SK-N-DZ (cell line): ENCODE measurements at places on chromosomes 7 and 10.
A peak's percentile ranks its signal among the peaks of the same experiment; 100 is the strongest.

DNA sequence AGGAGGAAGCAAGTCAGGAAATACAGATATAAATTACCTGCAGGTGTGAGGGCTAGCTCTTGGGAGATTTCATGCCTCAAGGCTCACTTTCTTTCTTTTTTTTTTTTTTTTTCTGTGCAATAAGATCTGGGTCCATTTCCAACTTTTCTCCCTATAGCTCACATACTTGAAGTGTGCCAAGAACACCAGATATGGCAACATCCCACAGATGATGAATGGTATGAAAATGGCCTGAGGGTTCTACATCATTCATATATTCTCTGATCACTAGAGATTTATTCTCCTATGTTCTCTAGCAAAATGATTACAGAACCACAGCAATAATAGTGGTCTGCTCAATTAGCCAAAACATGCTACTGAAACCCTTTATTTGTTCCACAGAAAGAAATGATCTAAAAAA, 117.2 kb downstream of the LRRTM3 start:
- DNase-seq, result no peak

DNA sequence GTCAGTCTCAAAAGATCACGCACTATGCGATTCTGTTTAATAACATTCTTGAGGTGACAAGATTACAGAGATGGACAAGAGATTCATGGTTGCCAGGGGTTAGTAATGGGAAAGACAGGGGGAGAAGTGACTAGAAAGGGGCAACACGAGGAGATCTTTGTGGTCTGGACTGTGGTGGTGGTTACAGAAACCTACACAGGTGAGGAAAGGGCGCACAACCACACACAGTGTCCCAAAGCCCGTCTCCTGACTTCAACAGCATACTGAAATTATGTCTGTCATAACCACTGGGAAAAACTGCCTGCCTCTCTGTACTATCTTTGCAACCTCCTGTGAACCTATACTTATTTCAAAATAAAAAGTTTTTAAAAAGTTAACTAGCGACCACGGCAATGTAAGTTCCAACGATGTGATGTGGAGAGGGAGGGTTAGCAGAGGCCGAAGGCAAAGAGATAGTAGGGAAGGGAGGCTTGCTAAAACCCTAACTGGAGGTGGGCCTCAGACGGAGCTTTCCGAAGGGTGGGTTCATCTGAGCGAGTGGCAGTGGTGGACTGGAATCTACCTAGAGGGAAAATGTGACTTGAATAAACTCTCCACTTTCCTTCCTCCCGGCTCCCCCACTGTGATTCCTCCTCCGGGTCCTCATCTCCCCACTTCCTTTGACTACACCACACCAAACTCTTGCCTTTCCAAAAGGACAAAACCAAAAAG, 43.7 kb downstream of the GNA12 start:
- no peak for DNase-seq

DNA sequence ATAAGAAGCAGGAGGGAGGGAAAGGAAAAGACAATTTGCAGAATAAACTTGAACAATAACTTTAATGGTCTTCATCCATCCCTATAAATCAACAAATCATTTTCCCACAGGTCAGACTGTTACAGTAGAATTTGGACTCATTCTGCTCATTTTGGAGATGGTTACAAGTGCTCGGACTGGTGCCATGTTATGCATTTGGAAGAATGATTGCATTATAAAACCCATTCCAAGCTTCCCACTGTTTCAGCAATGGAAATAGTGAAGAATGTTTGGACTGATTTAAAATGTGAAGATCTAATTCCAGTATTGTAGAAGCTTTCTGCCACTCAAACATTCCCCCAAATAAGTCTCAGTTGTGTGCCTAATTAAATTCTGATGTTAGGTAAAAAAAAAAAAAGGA, 99.7 kb upstream of the ZEB1 start:
- no peak for DNase-seq

- DNase-seq, result no peak
These were observed 128.4 kb downstream of the NRBF2 start for GRCh38 chr10:63261496-63261895.

- no peak for DNase-seq
These were observed 31.6 kb downstream of the SLC16A12 start for GRCh38 chr10:89503652-89504370.

DNA sequence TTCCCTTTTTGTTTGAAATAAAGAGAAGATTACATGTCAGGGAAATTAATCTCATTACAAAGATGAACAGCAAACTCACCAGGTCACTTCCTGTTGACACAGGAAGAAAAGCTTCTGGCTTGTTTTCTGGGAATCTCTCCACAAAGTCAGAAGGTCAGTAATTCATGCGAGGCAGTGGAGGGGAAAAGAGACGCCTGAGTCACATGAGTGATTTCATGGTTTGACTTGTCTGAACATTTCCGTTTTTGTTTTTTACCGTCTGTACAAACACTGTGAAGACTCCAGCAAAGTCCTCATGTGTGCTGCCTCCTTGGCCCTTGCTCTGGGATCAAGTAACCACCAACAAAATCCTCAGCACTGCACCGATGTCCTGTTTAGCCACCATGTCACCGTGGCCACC, 2.5 kb upstream of the HABP2 start:
- no peak for DNase-seq

- DNase-seq, result no peak
These were observed 14.6 kb downstream of the LHPP start for GRCh38 chr10:124476043-124476725.

DNA sequence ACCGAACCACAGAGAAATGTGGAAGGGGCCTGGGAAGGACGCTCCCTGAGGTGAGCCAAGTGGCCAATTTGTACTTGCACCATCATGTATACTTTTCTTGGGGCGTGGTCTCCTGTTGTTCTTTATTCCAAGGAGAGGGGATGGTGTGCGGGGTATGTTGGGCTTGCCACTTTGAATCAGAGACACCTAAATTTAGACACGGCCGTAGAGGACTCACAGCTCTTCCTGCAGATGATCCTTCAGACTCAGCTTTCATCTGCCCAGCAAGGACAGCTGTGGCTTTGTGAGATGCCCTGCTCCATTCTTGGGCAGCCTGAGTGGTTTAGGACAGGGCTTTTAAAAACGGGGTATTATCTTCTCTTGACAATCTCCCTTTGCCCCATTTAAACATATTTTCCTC, 473.2 kb downstream of the REEP3 start:
- DNase-seq, result no peak

DNA sequence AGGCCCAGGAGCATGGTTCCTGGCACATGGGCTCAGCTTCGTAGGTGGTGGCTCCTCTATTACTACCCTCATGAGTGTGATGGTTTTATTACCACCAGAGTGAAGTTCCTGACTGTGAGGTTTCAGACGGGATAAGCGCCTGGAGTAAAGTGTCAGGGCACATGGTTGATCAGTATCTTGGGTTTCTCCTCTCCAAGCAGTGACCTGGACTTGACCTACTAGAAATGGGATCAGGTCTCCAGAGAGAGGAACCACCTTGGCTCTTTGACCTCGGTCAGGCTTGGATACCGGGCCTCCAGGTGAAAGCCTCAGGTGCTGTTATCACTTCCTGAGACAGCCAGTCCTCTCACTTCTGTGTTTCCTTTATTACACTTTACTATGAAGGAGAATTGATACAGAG, 67.7 kb downstream of the GRK5 start:
- DNase-seq, result no peak

GRCh38 chr10:4431114-4431863, 394.7 kb upstream of the AKR1E2 start:
- no peak for DNase-seq

DNA sequence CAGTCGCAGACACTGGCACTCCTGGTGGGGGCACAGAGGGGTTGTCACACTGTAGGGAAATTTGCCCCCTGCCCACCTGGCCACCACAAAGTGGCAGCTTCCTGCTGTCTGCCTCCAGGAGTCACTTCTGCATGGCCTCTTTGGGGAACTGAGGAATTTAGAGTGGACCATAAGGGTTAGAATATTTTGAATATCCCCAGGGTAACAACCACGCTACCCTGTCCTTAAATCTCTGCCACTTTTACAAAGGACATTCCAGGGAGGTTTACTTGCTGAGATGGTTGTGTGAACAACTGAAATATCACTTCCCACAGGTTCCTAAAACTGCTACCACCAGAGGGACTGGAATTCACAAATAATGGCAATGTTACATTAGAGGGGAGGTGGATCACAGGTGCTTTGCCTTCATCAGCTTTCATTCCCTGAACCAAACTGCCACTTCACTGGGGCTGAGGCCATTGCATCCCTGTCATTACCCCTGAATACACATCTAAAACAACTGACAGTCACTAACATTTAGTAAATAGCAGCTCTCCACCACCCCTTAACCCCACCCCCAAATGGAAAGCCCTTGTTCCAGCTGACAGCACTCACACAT, 88.1 kb upstream of the IFRD1 start:
- DNase-seq, result no peak

- DNase-seq, result no peak
These were observed 23.9 kb downstream of the MACC1 start for GRCh38 chr7:20193242-20193777.

DNA sequence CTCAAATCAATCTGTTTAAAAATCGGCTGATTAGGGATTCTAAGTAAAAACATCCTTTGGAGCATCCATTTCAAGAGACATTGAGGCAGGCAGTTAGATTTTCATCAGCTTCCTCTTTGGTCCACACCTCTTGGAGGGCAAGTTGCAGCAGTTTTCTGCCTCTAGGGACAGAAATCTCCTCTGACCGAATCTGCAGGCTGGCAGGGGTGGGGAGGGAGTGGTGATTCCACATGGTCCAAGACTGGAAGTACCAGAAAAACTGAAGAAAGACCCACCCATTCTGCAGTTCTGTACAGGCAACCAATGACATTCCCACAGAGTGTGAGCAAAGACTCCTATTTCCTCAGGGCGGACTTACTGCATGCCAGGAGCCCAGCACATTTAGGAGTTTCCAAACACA, 29.0 kb downstream of the FGFBP3 start:
- peak; percentile 22 for DNase-seq

DNA sequence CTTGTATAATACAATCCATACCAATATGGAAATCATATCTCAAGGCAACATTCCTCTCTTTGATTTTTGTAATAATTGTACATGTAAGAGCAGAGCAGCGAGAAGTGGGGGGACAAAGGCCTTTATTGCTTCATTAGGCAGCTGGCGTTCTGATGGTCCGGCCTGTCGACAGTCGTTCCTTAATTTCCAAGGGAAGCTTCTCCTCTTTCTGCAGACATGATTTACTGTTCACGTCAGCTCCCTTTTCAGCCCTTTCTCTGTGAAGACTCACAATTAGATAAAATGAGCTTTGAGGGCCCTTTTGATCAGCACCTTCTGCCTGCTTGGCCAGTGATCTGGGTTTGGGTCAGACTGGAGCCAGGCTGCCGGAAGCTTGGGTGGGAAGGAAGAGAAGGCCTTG, 65.6 kb upstream of the CTBP2 start:
- no peak for DNase-seq
